ENCODE measurements at places on chromosomes 6 and 20. TPM values are rescaled to one million over a fixed set of nuclear protein-coding genes. Genes with fewer than 3 reads are reported as not detected.

SMOC2 gene
- not detected for polyA plus RNA-seq

PPP1R3G gene
- not detected for polyA plus RNA-seq

SLC12A5 gene
- polyA plus RNA-seq = not detected

MRAP2 gene
- not detected for polyA plus RNA-seq

PAX1 gene
- not detected for polyA plus RNA-seq

ERVFRD-1 gene
- 0.33 TPM for polyA plus RNA-seq

FAM209B gene
- polyA plus RNA-seq = not detected
